ENCODE measurements at places on chromosomes 5 and 9.

- no peak for DNase-seq
Observed at GRCh38 chr5:168432903-168433302, 53.4 kb upstream of the RARS1 start.

DNA sequence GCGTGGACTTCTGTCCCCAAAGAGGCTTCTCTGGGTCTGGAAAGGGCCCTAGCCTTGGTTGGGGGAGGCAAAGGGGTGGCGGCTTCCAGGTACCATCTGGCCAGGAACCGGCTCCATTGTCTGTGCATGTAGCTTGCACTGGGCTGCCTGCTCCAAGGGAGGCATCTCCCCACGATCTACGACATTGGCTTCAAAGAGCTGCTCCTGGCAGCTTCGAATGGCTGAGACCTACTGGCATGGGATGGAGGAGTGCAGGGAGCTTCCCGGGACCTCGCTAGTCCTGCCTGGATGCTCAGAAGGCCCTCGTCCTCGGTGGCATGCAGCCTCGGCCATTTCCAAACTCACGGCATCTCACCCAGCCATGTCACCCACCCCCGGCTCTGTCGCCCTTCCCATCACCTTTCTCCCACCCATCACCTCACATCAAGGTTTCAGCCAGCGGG is 137.8 kb downstream of the KCNIP1 start:
- DNase-seq: no peak

- DNase-seq: no peak
Observed at GRCh38 chr9:23341346-23341745, 484.7 kb downstream of the ELAVL2 start.

DNA sequence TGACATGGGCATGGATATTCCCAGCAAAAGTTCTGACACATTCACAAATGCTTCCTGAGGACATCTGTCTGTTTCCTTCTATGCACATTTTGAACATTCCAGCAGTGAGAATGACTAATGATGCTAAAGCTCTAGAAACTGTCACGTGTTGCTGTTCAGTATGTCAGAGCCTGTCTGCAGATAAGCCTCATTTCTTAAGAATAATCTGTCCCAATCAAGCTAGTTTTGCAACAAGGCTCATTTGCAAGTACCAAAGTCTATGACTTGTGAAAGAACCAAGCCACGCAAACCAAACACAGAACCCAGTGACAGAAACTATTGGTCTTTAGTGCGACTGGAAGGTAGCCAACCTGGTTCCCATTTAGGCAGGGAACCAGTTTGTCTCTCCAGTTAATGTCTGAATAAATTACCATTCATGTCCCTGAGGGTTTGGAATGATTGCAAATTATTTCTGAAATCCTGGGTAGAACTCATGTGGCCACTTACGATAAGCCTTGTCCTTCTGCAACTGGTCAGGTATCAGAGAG is 178.5 kb downstream of the C9orf152 start:
- no peak for DNase-seq

DNA sequence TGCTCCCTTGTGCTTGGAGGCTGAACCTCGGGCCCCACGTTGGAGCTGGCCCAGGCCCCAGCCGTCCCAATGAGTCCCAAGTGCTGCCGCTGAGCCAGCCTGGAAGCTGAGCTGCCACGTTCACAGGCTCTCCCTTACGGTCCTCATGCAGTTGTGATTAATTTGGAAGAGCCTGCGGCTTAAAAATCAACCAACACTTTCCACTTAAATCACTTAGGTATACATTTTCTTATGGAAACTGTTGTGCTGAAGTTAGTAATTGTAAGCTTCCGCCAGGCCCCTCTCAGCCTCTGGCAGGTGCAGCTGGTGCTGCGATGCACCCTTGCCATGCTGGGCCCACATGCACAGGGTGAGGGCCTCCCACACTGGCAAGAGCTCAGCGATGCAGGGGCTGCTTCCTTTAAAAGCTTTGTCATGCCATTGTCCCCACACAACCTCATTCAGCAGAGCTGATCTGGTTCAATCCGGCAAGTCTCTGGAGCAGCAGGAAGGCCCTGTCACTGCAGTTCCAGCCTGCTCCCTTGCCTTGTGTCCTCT is 61.0 kb downstream of the IPPK start:
- DNase-seq: no peak

DNA sequence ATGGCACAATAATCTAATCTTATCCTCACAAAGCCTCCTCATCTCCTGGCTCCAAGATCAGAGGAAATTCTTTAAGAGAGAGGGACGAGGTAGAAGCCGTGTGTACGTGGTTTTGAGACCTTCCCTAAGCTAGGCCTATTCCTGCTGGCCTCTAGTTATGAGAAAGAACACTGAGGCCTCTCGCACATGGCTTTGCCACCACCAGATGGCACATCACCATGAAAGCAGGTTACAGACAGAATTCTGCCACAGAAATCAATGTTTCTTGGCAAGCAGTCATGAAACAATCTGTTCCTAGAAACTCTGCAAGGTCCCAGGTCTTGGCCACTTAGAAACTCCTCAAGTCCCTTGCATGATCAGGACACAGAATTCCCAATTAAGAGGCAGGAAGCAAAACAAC is 268.2 kb upstream of the TAS2R1 start:
- no peak for DNase-seq

DNA sequence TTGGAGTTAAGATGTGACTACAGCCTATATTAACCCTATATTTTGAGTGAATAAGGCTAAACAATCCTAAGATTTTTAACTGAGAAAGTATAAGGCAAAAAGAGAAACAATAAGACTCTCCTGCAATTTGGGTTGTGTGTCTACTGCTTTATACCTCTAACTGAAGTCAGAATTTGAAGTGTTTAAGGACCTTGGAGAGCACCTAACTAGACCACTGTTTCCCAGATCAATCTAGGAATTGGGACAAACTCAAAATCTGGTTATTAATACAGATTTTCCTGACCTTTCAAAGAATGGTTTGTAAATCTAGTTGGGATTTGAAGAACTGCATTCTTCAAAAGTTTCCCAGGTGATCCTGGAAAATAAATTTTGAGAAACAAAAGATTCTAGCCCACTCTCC is 42.1 kb downstream of the GABRA1 start:
- no peak for DNase-seq

- no peak for DNase-seq
Observed at GRCh38 chr9:120755810-120756434, 37.3 kb downstream of the FBXW2 start.

- no peak for DNase-seq
Observed at GRCh38 chr9:91818225-91818585, 131.8 kb downstream of the ROR2 start.

GRCh38 chr9:72997387-72997995 is 44.6 kb upstream of the ALDH1A1 start:
- no peak for DNase-seq

- DNase-seq: no peak
Observed at GRCh38 chr5:40677456-40677855, 2.3 kb upstream of the PTGER4 start.

DNA sequence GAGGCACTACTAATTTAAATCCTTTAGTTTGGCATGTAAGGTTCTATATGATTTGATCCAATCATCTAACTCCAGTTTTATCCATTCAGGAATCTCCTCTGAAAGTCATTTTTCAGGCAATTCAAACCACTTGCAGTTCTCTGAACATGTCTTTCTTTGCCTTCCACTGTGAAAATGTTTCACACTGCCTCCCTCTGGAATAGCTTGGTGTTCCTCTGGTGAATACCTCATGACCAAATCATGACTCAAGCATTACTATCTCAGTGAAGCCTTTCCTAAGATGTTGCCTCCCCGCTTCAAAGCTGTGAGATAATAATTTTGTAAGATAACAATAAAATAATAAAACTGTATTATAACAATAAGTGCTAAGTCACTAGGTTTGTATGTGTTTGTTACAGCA is 981.1 kb downstream of the DTWD2 start:
- DNase-seq: no peak

DNA sequence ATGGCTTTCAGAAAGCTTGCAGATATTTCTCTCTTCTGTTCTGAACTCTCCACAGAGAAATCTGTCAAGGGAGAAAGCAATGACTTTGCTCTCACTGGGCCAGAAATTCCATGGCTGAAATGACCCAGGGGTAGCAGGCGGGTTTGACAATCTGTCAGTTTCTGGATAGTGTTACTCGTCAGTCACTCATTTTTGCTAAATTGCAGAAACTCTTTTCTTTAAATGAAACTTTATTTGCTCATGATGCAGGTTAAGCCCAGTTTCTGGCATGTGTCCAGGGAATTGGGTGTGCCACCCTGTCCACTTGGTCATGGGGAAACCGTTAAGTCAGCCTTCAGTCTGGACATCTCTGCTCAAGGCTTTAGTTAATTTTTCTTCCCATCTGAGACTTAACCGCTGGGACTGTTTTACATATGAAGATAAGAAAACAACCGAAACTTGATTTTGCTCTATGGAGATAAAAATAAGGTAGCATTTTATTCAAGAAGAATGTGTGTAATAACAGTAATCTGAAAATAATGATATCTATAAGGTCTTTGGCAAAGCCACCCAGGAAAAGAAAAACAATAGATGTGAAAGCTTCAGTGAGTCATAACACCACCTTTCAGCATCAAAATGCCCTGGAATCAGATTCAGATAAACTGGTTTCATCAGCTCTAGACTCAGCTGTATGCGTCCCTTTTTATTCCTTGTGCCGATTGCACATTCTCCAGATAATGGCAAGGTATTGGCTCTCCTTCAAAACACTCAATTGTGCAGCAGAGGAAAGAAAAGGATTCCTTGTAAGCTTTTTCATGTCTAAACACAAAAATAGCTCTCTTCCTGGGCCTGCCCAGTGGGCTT is 308.3 kb downstream of the ZSWIM6 start:
- no peak for DNase-seq

DNA sequence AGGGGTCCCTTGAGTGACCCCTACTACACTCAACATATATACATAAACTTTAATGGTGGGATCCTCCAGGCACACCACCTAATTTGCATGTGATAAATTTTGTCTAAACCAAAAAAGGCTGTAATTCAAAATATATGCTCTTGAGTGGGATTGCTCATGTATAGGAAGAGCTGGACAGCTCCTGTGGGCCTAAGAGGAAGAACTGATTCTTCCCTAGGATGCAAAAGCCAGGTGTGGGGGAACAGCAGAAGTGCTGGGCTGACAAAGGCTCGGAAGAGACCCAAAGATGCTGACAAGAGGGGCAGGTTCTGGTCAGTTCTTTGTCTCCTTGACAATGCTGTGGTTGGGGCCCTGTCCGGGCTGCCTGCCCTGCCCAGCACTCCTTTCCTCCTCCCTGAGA is 43.9 kb downstream of the PCDH1 start:
- no peak for DNase-seq

DNA sequence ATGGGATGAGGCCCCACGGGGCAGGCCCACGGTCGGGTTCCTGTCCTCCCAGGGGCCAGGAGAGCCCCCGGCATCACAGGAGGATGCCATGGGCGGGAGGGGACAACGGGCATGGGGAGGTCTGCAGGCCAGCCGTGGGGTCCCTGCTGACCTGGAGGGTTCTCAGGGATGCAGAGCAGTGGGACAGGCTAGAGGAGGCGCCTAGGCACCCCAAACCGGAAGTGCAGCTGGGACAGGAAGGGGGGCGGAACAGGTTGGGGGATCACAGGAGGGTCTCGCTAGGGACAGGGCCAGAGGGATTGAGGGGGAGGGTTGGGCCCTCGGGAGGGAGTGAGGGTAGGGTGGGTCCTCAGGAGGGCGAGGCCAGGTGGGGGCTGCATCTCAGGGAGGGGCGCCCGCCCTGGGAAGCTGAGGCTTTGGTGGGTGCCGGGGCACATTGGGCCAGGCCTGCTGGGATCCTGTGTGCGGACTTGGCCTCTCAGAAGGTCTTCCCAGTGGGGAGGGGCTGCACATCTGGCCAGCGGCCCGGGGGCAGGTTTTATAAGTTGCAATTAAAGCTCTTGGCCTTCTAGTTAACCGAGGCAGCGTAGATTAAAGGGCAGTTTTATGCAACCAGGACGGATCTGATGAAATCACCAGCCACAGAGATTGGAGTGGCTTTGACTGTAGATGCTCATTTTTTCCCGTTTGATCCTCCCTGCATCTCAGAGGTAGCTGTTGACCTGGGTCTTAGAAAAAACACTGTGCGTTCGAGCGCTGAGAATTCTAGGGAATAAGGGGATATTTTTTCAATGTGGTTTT is 20.1 kb downstream of the NKD2 start:
- no peak for DNase-seq

- no peak for DNase-seq
Observed at GRCh38 chr5:169742771-169743296, 105.8 kb downstream of the DOCK2 start.

DNA sequence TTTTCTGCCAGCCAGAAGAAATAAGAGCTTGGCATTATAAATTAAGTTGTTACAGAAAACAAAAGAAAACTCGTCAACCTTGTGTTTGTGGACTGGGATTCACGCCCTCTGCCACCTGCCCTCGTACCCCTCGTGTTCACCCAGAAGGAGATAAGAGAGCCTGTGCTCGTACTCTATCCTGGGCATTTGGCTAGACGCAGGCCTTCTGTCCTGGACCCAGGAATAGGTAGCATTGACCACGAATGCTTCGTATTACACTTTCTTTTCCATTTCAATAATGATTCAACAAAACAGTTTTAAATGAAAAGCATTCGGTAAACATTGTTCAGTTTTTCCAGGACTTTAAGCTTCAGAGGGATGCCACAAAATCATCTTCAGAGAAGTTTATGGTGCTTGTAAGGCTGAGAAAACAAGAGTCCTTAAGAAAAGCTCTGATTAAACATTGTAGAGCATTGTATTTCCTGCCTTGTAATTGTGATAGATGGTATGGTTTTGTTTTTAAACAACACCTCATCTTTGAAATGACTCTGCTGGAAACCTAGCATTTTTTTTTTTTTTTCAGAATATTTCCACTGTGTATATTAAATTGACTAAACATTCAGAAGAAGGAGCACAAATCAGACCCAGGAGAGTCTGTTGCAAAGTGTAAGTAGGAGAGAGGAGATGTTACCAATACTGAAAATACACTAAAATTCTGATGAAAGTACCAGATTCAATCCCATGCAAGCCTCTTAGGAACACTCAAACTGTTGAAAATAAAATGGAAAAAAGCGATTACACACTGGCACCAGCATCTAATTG is 27.6 kb downstream of the MTX3 start:
- DNase-seq: no peak

DNA sequence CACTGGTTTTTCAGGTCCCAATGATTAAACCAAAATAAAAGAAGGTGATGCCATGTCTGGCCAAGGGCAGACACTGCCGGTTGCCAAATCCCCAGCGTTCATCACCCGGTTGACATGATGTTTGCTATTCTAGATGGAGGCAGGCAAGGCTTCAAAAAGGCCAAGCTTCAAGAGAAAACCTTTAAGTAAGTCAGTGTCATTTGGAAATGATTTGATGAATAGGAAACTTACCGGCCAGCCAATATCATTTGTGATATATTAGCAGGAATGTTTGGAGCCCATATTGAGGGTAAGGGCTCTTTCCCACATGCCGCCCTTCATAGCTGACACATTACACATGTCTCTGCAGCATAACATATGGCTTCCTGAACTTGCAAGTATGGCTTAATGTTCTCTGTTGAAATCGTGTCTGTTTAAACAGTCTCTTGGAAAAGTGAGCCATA is 89.5 kb upstream of the TTC23L start:
- no peak for DNase-seq

- no peak for DNase-seq
Observed at GRCh38 chr5:24363789-24364481, 280.8 kb downstream of the CDH10 start.

DNA sequence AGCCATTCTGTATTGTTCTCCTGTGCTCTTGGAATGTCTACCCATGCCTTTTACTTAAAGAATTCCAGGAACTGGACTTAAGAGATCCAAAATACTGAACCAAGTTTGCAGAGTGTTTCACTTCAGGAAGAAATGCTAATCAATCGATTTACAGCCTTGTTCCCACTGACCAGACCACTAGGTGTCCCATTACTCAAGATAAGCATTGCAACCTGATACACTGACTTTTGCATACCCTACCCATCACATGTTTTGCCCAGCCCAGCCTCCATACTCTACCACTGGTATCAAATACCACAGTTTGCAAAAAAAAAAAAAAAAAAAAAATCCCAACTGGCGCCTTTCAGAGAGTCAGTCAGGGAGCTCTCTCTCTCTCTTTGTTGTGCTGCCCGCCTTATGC is 550.8 kb downstream of the CDH9 start:
- no peak for DNase-seq

Data from esophagus squamous epithelium (tissue), 5 donors.